HL-60 (cell line): ENCODE measurements at places on chromosomes 11 and 22.

DNA sequence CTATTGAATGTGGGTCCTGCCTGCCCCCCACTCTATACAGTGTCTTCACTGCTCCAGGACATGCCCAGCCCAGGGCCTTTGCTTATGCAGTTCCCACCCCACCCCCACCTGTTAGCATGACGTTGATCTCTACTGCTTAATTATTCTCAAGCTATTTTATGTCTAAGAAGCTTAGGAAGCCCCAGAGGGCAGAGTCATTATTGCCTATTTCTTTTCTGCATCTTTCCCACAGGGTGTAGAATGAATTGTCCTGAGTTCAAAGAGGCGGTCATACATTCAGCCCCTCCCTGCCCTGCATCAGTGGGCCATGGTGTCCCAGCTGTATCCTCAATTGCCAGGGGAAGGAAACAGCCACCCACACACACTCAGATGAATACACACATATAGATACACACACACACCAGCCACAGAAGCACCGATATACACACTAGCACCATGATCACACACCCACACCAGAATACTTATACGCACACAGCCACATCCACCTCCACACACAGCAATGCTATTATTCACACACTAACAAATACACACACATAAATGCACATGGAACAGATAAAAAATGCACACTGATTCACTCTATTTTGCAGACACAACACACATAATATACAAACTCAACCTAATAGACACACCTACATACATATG, 1.5 kb downstream of the PDE2A start:
- no peak for DNase-seq

DNA sequence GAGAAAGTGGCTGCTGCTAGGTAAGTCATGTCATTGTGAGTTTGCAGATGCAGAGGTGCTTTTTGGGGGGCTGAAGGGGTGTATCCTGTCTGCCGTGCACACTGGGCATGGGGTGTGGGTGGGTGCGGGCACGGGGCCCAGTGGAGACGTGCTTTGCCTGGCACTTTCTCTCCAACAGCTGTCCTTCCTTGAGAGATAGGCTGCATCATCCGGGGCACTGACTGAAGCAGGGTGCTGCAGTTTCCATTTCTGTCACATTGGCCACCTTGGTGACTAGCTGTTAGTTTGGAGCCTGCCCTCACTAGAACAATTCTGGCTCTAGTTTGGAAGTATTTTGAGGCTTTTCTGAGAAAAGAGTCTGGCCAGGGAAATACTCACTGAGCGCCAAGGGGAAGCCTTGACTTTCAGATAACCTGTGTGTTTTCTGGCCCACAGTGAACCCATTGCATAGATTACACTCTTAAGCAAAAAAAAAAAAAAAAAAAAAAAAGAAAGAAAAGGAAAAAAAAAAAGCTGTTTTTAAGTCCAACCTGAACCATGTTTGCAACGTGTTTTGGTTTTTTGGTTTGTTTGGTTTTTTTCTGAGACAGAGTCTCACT, 219.2 kb downstream of the NAV2 start:
- no peak for DNase-seq

DNA sequence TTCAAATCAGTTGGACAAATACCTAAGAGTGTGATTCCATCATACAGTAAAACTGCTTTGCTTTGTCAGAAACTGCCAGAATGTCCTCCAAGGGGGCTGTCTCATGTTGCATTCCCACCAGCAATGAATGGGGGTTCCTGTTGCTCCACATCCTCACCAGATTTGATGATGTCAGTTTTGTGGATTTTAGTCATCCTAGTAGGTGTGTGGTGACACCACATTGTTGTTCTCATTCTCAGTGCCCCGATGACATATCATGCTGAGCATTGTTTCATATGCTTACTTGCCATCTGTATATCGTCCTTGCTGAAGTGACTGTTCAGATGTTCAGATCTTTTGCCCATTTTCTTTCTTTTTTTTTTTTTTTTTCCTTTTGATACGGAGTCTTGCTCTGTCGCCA, 37.0 kb downstream of the CDPF1 start:
- DNase-seq = no peak

- no peak for DNase-seq
Observed at GRCh38 chr22:30438559-30438958, 13.0 kb downstream of the MTFP1 start.

- no peak for DNase-seq
Observed at GRCh38 chr22:17105143-17106129, 15.7 kb downstream of the TMEM121B start.

- no peak for DNase-seq
Observed at GRCh38 chr11:72389116-72389515, 45.2 kb downstream of the CLPB start.
